Hepatocyte (in vitro differentiated cells): ENCODE measurements at places on chromosomes 1 and 21. TPM values are rescaled to one million over a fixed set of nuclear protein-coding genes. Genes with fewer than 3 reads are reported as not detected.

GRCh38 chr1:50930193-50930592 lies 29.9 kb downstream of the FAF1 start:
- no peaks in the 10 kb centered on the region for H3K27me3 ChIP-seq
- no peaks in the 10 kb centered on the region for H3K4me1 ChIP-seq
- no peaks in the 10 kb centered on the region for H3K36me3 ChIP-seq
- no peak overlapping the region for H3K4me3 ChIP-seq
- no peak overlapping the region for H3K27ac ChIP-seq

- H3K27me3 ChIP-seq = no peaks in the 10 kb centered on the region
- no peaks in the 10 kb centered on the region for H3K4me1 ChIP-seq
- no peak overlapping the region for H3K4me3 ChIP-seq
- no peak for DNase-seq
These were observed 274.4 kb downstream of the NTNG1 start for GRCh38 chr1:107415241-107415640.

DNA sequence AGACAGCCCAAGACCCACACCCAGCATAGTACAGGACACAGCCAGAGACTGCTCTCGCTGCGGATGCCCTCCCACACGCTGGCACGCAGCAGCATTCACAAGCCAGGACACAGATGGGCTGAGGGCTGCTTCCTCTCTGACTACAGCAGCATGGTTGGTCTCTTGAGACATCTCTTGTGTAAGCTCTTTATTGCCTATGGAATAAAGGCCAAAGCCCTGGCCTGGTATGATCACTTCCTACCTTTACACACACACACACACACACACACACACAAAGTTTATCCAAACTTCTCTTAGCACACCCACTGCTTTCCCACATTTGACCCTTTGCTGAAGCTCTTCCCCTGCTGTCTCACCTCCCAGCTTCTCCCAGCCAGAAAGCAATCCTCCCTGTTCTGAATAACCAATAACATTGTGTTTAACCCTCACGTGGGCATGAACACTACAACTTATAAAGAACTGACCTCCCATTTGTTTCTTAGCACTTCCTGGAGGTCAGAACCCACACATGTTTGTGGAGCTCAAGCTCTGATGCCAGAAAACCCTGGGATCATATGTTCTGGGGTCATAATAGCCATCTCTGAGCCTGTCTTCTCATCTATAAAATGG lies 1.2 kb upstream of the LUZP1 start:
- H3K27ac ChIP-seq = no peak overlapping the region
- no peaks in the 10 kb centered on the region for H3K27me3 ChIP-seq
- no peak overlapping the region for H3K4me3 ChIP-seq

DNA sequence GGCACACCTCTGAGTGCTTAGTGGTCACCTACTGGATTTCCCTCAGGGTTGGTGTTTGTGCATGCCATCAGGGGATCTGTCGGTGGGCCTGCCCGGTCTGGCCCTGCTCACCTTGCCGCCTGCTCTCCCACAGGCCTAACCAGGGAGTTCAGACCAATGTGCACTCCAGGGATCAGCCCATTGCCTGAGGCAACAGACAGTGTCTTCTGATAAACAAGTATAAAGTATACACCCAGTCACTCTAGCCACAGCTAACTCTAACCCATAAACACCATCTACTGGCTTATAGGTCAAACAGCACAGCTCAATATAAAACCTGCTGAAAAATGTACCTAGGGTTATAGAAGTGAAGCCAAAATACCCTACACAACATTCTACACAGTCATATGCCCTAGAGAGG lies 1300.0 kb downstream of the PLA2G4A start:
- no peaks in the 10 kb centered on the region for H3K27me3 ChIP-seq
- H3K36me3 ChIP-seq = no peaks in the 10 kb centered on the region
- H3K27ac ChIP-seq = no peak overlapping the region
- DNase-seq = no peak

DNA sequence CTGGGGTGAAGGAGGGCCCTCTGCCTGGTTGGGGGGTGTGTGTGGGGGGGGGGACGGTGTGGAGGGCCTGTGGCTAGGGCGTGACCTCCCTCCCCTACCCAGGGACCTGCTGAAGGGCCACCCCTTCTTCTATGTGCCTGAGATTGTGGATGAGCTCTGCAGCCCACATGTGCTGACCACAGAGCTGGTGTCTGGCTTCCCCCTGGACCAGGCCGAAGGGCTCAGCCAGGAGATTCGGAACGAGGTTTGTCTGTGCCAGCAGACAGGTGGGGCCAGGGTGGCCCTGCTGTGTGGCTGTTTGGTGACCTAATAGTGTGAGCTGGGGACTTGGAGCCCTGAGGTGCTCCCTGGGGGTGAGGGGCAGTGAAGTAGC lies 43.9 kb downstream of the COQ8A start:
- H3K4me3 ChIP-seq = no peak overlapping the region
- no peaks in the 10 kb centered on the region for H3K27me3 ChIP-seq
- H3K36me3 ChIP-seq = no peaks in the 10 kb centered on the region

DNA sequence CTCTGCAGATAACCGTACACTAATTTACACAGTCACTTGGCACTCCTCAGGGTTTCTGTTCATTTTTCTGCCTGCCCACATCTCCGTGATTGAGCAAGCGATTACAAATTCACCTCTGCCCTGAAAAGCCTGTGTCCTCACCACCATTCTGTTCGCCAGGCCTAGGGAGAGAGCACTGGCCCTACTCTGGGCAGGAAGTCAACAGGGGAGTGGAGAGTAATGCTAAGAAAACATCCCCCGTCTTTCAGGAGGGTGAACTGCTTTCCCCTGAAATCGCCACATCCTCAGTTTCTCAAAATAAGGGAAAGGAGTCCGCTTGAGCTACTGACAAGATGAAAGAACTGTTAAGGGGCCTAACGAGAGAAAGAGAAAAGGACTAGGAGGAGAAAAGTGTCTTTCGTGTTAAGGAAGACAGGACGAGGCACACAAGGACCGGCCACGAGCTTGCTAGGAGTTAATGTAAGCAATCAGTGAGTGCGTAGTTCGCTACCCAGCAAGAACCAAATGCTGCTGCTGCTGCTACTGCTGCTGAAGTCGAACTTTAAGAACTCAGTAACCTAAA lies 632 bp downstream of the PEX19 start:
- H3K27ac ChIP-seq = peak overlapping the region; percentile 88
- H3K36me3 ChIP-seq = no peaks in the 10 kb centered on the region
- H3K4me1 ChIP-seq = peaks cover 11% of the 10 kb centered on the region
- H3K4me3 ChIP-seq = peak overlapping the region; percentile 55

FAM76A gene
- 9.8 and 12.2 TPM in 2 replicates for total RNA-seq

DNA sequence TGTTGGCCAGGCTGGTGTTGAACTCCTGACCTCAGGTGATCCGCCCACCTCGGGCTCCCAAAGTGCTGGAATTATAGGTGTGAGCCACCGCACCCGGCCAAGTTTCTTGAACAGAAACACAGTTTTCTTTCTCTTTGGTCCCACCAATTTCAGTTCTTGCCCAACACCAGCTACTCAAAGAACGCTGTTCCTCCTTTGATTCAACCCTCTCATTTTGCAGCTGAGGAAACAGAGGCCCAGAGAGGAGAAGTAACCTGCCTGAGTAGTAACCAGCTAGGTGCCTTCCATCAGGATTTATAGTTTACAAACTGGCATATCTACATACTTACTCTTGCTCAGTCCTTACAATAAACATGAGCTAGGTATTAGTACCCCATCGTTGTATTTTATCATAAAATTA lies 119.9 kb downstream of the SYF2 start:
- no peaks in the 10 kb centered on the region for H3K27me3 ChIP-seq
- H3K36me3 ChIP-seq = no peaks in the 10 kb centered on the region
- H3K27ac ChIP-seq = no peak overlapping the region
- H3K4me1 ChIP-seq = no peaks in the 10 kb centered on the region

- H3K36me3 ChIP-seq = no peaks in the 10 kb centered on the region
- no peak overlapping the region for H3K4me3 ChIP-seq
- H3K27me3 ChIP-seq = no peaks in the 10 kb centered on the region
- DNase-seq = no peak
- no peak overlapping the region for H3K27ac ChIP-seq
These were observed 12.2 kb downstream of the TMEM53 start for GRCh38 chr1:44661781-44662682.

DNA sequence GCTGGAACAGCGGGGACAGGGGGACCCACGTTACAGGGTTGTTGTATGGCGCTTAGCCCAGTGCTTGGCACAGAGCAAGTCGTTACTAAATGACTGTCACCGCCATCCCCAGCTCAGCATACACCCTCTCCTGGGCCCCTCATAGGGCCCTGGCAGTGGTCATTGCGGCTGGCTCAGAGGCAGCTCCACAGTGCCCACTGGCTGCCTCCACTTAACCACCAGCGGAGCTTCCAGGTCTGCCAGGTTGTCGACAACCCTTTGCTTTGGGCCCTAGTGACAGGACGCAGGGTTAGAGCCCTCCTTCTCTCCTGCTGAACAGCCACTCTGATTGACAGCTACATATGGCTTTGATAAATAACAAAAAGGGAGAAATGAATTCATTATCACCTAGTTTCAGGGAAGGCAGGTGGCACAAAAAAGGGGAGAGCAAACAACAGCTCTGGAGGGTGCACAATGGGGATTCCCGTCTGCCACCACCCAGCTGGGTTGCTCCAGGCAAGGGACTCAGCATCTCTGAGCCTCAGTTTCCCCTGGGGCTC lies 4.8 kb downstream of the EFHD2 start:
- H3K36me3 ChIP-seq = no peaks in the 10 kb centered on the region
- H3K27me3 ChIP-seq = no peaks in the 10 kb centered on the region
- H3K4me3 ChIP-seq = no peak overlapping the region
- no peak overlapping the region for H3K27ac ChIP-seq

S100A8 gene
- 0.70 TPM in 1 of 2 replicates, not detected in the other for total RNA-seq

GRCh38 chr1:39692152-39693074 lies 1.2 kb upstream of the HPCAL4 start:
- DNase-seq = no peak
- H3K4me3 ChIP-seq = no peak overlapping the region
- H3K27ac ChIP-seq = no peak overlapping the region
- peaks cover 13% of the 10 kb centered on the region for H3K4me1 ChIP-seq

BLACAT1 gene
- total RNA-seq = 0.40 and 0.48 TPM in 2 replicates

- DNase-seq = no peak
- no peaks in the 10 kb centered on the region for H3K36me3 ChIP-seq
- H3K27ac ChIP-seq = no peak overlapping the region
- H3K27me3 ChIP-seq = no peaks in the 10 kb centered on the region
These were observed 54.5 kb downstream of the CD34 start for GRCh38 chr1:207856276-207857023.

GRCh38 chr1:192576190-192577144 lies 894 bp downstream of the RGS1 start:
- no peak overlapping the region for H3K4me3 ChIP-seq
- H3K27me3 ChIP-seq = no peaks in the 10 kb centered on the region
- peaks cover 10% of the 10 kb centered on the region for H3K4me1 ChIP-seq
- H3K27ac ChIP-seq = no peak overlapping the region

GRCh38 chr1:87515781-87516180 lies 187.1 kb downstream of the LMO4 start:
- no peak overlapping the region for H3K4me3 ChIP-seq
- no peaks in the 10 kb centered on the region for H3K27me3 ChIP-seq
- H3K27ac ChIP-seq = no peak overlapping the region
- no peaks in the 10 kb centered on the region for H3K36me3 ChIP-seq
- no peak for DNase-seq

C1orf74 gene
- total RNA-seq = 3.3 and 3.8 TPM in 2 replicates

DNA sequence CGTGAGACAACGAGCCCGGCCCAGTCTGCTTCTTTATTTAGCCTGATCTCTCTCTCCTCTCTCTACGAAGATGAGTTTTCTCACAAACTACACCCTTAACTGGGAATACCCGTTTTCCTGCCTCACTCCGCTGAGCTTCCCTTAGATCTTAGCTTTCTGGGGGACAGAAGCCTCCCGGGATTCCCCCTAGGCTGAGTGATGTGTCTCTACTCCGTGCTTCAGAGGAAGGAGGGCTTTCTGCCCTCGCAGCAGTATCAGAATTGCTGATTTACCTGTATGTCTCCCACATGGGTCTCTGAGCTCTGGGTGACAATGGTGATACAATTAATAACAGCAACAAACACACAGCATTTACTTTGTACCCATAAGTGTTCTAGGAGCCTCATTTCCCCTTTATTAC lies 1.0 kb downstream of the ZBTB17 start:
- H3K36me3 ChIP-seq = no peaks in the 10 kb centered on the region
- H3K4me1 ChIP-seq = peaks cover 9% of the 10 kb centered on the region
- peak overlapping the region; percentile 8 for H3K27ac ChIP-seq
- H3K4me3 ChIP-seq = peak overlapping the region; percentile 95
- no peak for DNase-seq
- no peaks in the 10 kb centered on the region for H3K27me3 ChIP-seq

CHD5 gene
- 0.08 and 0.13 TPM in 2 replicates for total RNA-seq

DNA sequence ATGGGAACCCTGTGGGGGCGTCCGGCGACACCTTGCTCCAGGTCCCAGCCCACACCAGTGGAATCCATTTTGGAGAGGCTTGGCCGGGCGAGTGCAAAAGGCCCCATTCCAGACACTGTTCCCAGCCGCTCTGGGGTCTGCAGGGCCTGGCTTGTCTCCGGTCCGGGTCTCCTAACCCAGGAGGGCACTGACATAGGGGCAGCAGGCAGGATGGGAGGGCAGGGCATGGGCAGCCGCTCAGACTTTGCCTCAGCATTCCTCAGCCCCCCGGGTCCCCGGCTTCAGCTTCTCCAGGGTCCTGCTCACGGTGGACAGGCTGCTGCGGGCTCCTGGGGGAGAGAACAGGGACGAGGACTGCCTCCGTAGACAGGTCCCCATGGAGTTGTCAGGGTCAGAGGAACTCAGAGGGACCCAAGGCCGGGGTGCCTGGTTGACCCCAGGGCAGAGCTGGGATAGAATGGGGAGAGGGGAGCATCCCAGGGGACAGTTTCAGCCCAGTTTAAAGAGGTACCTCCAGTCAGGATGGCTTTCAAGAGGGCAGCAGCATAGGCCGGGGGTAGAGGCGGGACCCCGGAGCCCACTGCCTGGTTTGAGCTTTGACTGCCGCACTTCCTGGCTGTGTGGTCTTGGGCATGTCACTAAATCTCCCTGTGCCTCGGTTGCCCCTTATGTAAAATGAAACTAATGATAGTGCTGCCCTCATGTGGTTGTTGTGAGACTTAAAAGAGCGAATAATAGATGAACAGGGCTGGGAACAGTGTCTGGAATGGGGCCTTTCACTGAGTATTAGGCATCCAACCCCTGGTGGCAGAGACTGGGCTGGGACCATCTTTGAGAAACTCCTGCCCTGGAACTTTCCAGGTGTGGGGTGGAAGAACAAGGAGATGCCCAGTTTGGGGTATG lies 3.7 kb downstream of the KNCN start:
- H3K36me3 ChIP-seq = no peaks in the 10 kb centered on the region
- no peak overlapping the region for H3K27ac ChIP-seq
- peak; percentile 54 for DNase-seq
- no peak overlapping the region for H3K4me3 ChIP-seq

DNA sequence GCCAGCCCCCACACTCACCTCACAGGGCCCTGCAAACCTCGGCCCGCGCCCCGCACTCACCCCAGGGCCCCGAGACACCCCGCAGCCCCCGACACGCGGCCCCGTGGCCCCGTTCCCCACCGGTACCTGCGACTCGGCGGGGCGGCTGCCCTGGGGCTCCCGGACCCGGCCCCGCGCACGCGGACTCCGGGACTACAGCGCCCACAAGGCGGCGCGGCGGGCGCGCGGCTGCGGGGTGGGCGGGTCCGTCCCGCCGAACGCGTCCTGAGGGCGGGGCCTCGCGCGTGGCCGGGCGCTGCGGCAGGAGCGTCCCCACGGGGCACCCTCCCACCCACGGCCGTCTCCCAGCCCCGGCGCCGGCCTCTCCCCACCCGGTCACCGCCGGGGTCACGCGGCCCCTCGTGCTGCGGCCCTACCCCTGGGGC lies at the start of gene SLC19A1:
TSS of gene SLC19A1 (minus strand) at position 199 of the 425 bp plus-strand sequence. CDS start 4,481 bp downstream, outside the sequence.
- no peak within 1 kb of the TSS for H3K27ac ChIP-seq
- no peaks in the 10 kb centered on the region for H3K36me3 ChIP-seq
- peaks cover 9% of the 10 kb centered on the region for H3K4me1 ChIP-seq
- no peaks in the 10 kb centered on the region for H3K27me3 ChIP-seq
- H3K4me3 ChIP-seq = peak within 1 kb of the TSS; percentile 85
